ENCODE measurements at places on chromosomes 12 and 14.
A peak's percentile ranks its signal among the peaks of the same experiment; 100 is the strongest.

GRCh38 chr14:103707329-103708263 is 7.7 kb downstream of the XRCC3 start:
- no peak for DNase-seq

DNA sequence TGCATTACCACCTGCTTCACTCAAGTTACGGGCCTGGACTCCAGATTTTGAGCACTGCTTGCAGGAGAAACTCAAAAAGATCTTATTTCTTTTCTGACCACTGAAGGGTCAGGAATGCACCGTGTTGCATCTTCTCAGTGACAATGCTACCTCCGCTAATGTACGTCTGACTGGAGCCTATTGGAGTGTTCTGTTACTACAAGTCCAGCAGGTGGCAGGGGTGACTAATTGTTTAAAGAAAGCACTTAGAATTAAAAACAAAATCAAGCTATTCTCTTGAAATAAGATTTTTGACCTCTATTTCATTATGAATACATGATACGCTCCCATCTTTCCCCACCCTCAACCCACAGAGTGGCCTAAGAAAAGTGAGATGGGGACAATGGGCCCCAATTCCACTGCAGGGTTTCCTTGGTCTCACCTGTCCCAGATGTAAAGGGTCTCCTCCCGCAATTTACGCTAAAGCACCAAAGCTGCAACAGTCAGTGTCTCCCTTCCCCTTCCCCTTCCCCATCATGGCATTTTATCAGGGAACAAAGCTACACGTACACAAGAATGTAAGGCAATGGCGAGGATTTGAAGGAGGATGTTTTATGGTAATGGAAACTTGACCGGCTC is 2.2 kb downstream of the TBPL2 start:
- DNase-seq = peak; percentile 3

GRCh38 chr14:55057919-55058318 is 6.5 kb downstream of the MAPK1IP1L start:
- no peak for DNase-seq

DNA sequence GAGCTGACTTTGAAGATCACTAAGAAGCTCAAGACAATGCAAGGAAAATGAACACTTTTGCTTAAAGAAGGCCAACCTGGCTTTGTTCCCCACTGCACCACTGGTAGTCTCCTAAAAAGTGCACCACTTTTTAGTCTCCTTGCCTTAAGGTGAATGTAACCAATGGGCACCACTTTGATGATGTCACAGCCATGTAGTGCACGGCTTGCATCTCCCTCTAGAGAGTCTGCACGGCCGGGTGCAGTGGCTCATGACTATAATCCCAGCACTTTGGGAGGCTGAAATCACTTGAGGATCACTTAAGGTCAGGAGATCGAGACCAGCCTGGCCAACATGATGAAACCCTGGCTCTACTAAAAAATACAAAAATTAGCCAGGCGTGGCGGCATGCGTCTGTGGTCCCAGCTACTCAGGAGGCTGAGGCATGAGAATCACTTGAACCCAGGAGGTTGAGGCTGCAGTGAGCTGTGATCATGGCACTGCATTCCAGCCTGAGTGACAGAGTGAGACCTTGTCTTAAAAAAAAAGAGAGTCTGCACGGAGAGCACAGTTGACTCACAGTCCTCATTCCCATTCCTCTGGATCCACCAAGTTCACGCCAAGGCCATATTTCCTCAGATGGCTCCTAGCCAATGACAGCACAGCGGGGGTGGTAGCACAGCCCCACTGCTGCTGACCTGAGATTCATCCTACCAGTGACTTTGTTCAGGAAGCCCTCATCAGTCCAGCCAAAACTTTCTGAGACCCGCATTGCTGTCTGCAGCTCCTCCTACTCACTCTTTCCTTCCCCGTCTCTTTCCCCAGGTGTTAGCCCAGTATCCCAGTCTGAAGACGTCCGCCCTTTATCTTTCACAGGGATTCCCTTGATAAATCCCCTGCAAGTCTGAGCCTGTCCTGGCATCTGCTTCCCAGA is 16.5 kb upstream of the IFT81 start:
- no peak for DNase-seq

GRCh38 chr14:58104808-58105207 is 47.2 kb downstream of the ARMH4 start:
- DNase-seq = no peak

DNA sequence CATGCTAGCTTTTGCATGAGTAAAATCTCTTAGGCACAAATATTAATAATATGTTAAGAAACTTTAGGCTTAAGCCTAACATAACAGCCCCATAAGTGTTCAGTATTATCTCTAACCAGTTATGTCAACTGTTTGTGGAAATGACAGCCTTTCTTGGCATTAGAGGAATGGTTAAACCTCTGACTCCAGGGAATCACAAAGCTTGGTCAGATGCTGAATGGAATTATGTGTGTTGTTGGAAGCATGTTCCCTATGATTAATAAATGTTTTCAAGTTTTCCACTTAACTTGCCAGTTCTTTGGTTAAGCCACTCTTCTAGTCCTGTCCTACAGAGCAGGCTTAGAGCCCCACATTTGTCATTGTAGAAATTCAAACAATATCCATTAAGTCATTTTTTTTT is 17.0 kb downstream of the PSEN1 start:
- DNase-seq = no peak

- no peak for DNase-seq
Observed at GRCh38 chr14:68822132-68822651, 29.3 kb upstream of the ZFP36L1 start.

GRCh38 chr12:2487278-2487677 is 307.5 kb upstream of the FKBP4 start:
- no peak for DNase-seq

- DNase-seq = no peak
Observed at GRCh38 chr12:65725376-65725775, 98.9 kb upstream of the HMGA2 start.

DNA sequence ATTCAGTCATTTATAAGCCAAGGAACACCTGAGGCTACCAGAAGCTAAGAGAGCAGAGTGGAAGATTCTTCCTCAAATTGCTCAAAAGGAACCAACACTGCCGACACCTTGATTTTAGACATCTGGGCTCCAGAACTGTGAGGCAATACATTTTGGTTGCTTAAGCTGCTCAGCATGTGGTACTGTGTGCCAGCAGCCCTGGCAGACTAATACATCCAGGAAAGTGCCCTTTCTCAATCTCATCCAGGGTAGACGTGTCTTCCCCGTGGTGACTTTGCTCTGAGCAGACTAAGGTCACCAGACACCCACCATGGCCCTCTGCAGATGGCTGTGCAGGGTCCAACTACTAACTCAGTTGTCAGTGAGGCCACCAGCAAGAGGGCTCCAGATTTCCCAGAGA is 122.8 kb downstream of the VRK1 start:
- no peak for DNase-seq

DNA sequence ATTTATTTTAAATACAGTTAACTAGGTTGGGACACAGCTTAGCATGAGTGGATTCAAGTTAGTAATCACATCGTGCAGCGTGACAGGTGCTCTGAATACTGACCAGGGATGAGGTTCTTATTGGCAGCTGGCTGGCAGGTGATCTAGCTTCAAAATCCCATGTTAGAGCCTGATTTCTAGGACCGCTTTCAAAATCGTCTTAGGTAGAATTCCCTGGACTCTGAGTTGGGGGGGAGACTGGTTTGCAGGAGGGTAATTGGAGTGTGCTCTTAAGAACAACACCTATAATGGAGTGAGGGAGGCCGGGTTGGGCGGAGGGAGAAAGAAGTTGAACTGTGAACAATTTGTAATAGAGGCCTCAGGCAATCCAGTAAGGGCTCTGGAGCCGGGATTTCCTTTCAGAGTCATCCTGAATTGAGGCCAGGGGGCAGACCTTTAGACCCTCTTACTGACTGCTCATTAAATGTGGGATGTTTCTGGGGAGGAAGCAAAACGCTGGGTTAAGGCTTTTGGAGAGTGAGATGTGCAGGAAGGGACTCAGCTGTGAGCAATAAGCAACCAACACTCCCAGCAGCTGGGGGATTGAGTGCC is 874 bp upstream of the YARS2 start:
- DNase-seq = no peak

- peak; percentile 49 for DNase-seq
Observed at GRCh38 chr12:47882781-47883546, 21.8 kb downstream of the VDR start.

GRCh38 chr14:44767646-44768173 is 194.0 kb downstream of the KLHL28 start:
- no peak for DNase-seq

GRCh38 chr12:44873898-44874297 is 2.2 kb downstream of the NELL2 start:
- DNase-seq = no peak

- DNase-seq = no peak
Observed at GRCh38 chr14:92549859-92550230, 36.3 kb downstream of the RIN3 start.

GRCh38 chr12:20798554-20798953 is 12.0 kb upstream of the SLCO1B3 start:
- DNase-seq = no peak

- DNase-seq = no peak
Observed at GRCh38 chr14:37062191-37062803, 110.1 kb downstream of the SLC25A21 start.
